Suprapubic skin (tissue), 4 donors: ENCODE measurements at places on chromosomes 6 and 20.

GRCh38 chr6:50889497-50889896 is 70.8 kb downstream of the TFAP2B start:
- no peak for DNase-seq

- DNase-seq = peak; percentile 98
Observed at GRCh38 chr6:43702534-43703440, 15.2 kb upstream of the MRPS18A start.

GRCh38 chr6:44642870-44643522 is 255.5 kb downstream of the CDC5L start:
- no peak for DNase-seq

- no peak for DNase-seq
Observed at GRCh38 chr6:70616728-70617260, 50.1 kb downstream of the SDHAF4 start.

DNA sequence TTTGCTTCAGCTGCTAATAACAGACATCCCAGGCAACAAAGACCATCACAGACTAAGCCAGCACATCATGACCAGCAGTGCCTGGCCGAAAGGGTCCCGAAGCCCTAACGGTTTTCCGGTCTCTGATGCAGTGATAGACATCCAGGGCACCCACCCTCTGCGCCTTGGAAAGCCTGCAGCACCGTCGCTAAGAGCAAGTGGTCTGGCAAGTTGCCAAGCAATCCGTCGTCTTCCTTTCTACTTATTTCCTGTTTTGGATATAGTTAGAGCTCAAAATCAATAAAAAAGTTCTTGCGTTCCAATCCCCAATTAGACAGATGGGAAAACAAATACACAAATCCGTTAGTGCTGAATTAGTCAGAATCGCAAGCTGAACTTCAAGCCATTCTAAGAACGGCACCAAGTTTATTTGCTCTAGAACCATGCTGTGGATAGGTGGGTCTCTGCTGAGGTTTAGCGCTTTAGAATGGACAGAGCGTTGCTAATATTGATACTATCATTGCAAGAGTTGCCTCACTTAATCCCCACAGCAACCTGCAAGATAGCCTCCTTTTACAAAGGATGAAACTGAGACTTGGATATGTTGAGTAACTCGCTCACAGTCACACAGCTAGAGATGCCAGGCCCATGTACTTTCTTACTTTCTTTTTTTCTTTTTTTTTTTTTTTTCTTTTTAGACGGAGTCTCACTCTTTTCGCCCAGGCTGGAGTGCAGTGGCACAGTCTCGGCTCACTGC is 163.3 kb upstream of the SNX9 start:
- DNase-seq = peak; percentile 73

GRCh38 chr6:113449051-113449450 is 408.1 kb upstream of the MARCKS start:
- no peak for DNase-seq

DNA sequence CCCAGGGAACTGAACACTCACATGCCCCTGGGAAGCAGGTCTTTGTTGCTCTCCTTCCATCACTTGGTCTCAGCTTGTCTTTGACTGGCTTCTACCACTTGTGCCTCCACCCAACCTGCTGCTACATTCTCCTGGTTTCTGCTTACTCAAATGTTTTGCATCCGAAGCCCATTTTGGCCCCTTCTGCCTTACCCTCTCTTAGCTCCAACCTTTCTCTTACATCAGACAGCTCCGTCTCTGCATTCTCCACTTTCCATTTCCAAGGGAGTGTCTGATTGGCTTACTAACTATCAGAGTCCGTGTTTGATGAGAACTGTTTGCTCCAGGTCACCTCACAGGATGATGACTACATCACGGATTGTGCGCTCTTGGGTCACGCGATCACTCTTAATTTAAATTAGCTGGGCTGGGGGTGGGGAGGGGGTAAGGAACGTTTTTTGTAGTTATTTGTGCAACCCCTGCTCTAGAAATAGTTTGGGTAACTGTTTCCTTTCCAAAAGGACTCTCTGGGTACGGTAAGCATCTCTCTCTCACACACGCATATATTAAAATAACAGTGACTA is 844 bp upstream of the ABRACL start:
- DNase-seq = no peak

DNA sequence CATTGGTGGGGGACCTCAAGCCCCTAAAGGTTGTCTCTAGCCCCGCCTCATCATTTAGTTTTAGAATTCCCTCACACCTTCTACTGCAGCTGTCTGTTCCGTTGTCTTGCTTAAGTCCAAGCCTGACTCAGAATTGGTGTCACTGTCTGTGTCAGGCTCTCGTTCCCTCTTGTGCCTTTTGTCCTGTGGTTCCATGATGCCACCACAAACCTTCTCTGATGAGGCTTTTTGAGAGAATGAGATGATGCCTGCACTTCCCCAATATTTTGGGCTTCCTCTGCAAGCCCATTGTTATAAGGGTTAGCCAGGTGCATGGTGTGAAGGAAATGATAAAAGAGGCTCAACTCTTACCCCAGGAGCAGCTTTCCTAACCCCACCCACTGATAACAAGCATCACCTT is 8.1 kb upstream of the AKIRIN2 start:
- DNase-seq = no peak

- DNase-seq = no peak
Observed at GRCh38 chr6:162712694-162713093, 14.9 kb downstream of the PRKN start.

DNA sequence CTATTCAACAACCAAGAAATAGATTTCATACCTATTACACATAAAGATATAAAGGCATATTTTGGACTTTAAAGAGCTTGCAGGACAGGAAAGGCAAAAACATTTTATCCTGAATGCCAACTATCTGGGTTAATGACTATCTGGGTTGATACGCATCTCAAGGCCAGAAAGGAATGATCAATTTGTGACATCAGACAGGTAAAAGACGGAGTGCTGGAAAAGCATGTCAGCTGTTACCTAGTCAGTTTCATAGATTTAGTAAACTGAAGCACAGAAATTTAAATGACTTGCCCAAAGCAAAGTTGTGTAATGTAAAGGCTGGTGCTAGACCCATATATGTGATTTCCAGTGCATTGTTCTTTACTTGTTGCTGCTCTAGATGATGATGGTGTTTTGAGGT is 36.8 kb downstream of the HDAC2 start:
- no peak for DNase-seq

DNA sequence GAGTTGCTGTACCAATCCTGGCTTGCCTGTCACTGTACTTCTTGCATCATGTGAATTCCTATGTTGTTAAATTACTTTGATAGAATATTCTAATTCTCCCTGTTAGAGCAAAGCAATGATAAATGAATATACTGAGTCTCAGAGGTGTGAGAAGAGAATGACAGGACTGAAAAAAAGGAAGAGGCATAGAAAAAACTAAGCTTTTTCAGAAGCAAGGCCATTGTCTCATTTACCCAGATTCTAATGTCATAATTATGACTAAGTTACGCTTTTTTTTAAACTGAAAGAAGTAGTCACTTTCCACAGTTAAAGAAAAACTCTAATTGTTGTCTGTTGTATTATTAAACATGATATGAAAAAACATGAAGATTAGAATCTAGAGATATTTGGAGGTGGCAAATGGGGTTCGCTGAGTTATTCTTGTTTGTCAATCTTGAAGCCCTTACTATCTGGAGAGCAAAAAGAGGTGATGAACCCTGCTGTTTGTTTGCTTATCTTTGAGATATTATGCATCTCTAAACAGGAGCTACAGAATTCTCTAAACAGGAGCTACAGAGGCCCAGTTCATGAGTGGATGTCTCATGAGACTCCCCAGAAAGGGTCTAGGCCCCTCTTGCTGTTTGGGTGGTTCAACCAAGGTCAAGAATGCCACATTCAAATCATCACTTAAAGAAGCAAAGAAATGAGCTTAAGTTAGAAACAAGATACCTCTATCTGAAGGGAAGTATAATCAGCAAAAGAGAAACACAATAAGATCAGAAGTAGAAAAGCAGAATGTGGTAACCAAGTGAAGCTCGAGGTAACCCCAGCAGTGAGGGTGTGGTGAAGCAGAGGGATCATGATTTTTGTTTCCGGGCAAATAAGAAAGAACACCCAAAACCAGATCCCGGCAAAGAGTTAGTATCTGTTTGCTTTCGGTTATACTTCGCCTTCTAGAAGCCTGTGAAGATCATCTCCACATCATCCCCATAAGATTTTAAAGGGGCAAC is 33.3 kb upstream of the THEMIS start:
- DNase-seq = no peak

DNA sequence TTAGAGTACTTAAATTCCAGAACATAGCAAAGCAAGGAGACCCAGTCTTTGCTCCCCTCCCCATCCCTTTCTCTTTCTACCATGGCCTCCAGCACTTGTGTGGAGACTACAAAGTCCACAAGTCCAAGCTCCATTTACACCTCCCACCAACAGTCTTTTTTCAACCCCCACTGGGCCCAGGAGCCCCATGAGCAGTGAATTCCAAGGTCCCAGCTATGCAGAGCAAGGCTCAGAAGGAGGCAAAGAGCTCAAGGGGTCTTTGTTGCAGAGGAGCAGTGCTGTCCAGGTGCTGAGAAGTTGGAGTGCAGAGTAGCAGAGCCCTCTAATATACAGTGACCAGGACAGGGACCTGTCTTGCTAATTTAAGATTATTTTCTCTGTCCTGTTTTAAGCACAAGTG is 9.0 kb downstream of the PAK5 start:
- DNase-seq = no peak

DNA sequence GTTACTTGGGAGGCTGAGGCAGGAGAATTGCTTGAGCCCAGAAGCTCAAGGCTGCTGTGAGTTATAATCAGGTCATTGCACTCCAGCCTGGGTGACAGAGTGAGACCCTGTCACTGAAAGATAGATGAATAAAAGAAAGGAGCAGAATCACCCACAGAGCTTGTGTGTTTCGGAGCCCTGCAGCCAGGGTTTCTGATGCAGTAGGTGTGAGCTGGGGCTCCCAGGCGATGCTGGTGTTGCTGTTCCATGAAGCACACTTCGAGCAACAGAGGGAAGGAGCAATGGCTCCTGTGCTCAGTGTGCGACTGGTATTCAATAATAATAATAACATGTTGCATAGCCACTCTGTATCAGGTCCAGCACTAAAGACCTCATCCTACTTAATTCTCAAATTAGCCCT is 197.5 kb upstream of the CST7 start:
- no peak for DNase-seq

DNA sequence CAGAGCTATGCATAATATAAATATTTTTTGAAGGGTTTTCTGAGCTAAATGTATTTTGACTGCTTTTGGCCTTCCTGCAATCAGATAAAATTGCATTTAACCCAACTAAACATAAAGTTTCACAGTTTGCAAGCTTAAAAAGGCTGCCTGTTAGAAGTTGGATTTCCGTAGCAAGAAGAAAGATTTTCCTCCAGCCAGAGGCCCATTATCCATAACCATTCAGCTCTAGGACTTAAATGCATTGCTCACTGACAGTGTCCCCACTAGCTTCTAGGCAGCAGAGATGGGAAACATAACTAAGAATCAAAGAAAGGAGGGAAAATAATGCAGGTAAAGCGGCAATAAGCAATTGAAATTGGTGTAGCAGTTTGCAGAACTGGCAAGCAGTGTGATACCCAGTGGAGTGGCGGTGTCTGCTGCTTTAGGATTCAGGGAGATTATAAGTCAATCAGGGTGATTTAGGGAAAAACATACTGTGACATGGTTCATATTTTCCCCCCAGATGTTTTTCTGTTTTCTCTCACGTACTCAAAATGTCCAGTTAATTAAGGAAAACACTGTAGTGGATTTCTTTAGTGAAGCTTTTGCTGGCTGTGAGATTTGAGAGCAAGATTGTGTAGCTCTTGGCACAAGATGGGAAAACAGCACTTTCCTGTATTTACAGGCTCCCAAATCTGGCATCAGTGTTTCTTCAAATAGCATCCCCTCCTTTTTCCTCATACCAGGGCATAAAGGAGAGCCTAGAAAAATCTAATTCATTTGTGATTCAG is 69.1 kb downstream of the CTNNBL1 start:
- DNase-seq = no peak

GRCh38 chr20:55143601-55144000 is 668.2 kb downstream of the DOK5 start:
- DNase-seq = no peak

DNA sequence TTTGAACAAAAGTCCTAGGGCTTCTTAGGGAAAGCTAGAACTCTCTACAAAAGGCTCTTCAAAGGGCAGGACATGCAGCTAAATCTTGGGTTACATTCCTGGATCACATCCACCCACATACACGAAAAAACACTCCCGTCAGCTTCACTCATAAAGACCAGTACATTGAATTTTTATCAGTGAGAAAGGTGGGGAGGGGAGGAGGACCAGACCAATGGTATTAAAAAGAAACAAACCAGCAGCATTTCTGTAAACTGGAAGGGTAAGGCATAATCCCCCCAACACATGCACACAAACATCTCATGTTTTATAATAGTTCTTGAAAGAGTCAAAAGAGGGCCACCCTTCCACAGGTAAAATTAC is 31.6 kb downstream of the MYLK4 start:
- DNase-seq = no peak

DNA sequence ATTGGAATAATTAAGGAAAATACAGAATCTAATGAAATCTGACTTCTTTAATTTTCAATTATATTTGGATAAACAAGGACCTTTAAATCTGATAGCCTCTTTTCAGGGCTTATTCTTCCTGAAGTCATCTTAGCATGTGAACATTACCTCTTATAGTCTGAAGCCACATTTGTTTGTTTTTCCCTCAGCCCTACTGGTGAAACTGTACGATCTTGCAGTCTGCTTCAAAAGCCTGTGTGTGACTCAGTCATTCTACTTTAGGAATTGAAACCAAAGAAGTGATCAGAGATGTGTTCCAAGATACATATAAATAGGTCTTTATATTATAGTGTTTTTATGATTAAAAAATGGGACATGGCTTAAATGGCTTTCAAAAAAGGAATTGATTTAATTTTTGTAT is 67.5 kb downstream of the MACROD2 start:
- DNase-seq = no peak
